Stimulated activated CD8-positive, alpha-beta memory T cell treated with anti-CD3 and anti-CD28 coated beads, Interleukin-12 subunit alpha, Interleukin-12 subunit beta, amount 100 ng/mL, for 1 hour (primary cell): ENCODE measurements at places on chromosomes 2 and 18.

- no peak for DNase-seq
Measured at GRCh38 chr2:207662203-207662602, 37.0 kb upstream of the METTL21A start.

DNA sequence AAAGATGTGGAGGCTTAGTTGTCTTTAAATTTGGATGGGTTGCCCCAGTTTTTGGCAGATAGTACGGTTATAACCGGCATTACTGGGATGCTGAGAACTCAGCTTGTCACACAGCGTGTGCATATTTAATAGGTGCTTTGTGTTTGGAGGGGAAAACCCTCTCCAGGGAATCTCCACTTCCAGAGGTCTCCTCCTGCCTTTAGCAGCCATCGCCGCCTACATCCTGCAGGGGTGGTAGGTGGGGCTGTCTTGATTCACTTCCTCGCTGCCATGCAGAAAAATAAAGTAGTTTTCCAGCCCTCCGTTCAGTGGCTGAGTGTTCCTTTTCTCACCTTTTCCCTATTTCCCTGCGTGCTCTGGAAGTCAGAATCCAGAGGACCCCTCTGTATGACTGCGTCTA, 76.4 kb downstream of the ITGB1BP1 start:
- no peak for DNase-seq

DNA sequence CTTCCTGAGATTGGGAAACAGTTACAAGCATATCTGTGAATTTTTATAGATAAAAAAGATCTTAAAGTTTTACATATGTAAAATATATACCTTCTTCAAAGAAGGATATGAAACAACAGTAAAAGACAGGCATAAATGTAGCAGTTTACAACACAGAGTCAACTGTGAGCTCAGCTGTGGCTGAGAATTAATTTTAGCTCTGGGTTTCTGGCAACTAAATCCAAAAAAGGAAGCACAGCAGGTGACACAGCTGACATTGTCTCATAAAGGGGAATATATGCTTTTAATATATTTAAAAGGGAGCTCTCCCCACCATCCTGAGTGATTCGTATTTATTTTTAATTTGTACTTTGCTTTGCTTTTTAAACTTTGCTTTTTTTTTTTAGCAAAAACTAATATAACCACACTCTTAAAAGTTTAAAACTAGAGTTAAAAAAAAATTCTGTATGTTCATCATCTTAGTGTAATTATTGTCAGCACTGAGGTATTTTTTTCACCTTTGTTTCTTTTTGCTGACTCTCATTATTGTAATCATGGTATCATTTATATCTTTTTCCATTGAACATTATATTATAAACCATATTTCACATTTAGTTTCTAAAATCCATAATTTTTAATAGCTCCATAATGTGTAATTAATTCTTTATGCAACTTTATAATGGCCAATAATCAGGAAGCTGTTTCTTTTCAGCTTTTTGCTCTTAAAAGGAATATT, 6.7 kb downstream of the TUBB6 start:
- no peak for DNase-seq

DNA sequence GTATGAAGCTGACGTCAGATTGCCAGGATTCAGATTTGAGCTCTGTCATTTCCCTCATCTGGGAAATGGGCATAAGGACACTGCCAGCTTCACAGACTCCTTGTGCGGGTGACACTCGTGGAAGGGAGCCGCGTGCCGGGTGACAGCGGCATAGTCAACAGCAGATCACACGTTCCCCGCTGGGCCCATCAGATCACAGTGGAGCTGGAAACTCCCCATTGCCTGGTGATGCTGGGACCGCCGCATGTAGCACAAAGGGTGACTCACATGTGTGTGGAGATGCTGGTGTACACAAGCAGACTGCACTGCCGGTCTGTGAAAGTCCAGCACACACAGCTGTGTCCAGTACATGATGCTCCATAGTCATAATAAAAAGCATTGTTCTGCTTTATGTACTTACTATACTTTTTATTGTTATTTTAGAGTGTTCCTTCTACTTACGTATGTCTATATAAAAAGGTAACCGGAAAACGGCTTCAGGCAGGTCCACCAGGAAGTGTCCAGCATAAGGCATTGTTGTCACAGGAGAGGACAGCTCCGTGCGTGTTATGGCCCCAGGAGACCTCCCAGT, 31.8 kb downstream of the SALL3 start:
- no peak for DNase-seq

DNA sequence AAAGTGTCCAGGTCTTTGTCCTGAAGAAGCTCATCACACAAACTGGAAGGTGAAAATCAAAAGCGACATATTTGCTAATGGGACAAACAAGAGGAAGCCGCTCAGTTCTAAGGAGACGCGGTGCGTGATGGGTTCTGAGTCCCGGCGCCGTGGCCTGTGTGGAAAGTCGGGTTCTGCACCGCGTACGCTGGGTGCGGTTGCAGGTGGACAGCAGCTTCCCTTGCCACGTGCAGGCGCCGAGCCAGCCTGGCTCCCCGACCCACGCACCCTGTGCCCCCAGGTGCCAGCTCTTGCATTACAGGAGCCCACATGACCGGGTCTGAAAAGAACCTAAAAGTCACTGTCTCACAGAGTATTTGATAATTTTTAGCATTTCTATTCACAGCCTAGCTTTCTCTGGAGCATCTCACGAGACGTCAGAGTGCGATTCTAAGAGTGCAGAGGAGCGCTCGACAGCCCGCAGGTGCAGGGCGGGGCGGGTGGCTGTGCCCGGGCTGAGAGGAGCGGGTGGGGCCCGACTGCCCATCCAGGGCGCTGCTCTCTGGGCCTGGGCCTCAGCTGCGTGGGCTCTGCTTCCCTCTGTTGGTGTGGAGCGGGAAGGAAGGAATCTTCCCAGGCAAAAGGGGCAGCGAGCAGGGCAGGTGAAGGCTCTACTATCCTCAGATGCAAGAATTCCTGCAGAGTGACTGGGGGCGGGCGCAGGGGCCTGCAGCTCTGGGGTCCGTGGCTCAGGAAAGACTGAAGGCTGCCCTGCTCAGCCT, 39.4 kb downstream of the MYT1L start:
- DNase-seq = no peak

DNA sequence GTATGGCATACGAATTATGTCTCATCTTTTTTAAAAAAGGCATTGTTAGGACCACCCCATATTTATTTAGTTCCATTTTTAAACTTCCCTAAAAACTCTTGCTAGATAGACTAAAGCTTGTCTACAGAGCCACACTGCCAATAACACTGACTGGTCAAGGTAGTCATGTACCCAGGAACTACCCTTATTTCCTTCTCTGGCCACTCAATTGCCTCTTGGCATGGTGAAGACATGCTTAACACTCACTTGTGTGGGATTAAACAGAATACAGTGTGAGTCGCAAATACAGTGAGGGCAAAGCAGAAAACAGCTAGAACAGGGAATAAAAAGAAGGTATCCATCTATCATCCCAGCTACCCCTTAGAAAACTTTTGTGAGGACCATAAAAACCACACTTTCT, 57.4 kb downstream of the KCNG3 start:
- no peak for DNase-seq
